ENCODE measurements at places on chromosomes 12 and 14.

DNA sequence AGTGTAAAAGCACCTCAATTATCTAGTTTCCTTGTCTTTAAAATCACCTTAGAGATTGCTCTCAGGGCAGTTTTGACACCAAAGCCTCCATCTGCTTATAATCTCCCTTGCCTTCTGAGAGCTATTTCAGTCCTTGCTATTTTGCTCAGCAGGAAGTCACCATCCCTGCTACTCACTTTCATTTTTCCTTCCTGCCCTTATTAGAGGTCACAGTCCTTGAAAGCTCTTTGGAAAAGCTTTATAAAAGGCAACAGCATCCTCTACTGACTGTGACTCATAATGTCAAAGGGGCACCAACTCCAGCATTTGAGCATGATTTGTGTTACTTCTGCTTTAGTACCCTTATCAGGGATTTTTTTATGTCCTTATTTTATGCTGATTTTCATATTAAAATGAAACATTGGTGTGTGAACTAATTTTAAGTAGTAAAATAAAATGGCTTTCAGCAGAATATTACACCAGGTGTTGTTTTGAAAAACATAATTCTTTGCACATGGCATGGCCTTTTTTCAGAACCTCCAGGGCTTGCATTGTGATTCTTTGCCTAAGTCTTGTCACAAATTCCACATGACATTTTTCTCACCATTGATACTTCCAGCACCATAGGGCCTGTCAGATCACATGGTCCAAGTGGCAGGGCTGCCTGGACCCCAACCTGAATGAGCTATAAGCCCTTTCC is 213.0 kb downstream of the ADAMTS20 start:
- DNase-seq, result no peak

DNA sequence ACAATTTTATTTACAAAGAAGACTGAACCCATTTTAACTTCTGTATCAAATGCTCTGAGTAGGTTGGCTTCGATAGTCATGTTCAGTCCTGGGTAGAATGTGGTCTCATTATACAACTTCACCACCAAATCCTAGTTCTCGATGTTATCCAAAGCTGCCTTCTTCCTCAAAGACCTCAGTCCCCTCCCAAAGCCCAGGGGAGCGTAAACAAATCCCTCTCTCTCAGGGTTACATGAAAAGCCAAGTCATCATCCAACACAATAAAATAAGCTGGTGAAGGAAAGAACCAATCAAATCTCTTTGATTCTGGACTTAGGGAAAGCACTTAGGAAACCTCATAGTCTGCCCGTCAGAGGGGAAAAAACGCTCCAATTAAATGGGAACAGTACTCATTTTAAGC is 9.1 kb downstream of the PTCSC3 start:
- DNase-seq, result no peak

GRCh38 chr12:124254126-124254525 is 40.8 kb upstream of the RFLNA start:
- no peak for DNase-seq

GRCh38 chr12:18296201-18296908 is 35.0 kb downstream of the PIK3C2G start:
- no peak for DNase-seq

DNA sequence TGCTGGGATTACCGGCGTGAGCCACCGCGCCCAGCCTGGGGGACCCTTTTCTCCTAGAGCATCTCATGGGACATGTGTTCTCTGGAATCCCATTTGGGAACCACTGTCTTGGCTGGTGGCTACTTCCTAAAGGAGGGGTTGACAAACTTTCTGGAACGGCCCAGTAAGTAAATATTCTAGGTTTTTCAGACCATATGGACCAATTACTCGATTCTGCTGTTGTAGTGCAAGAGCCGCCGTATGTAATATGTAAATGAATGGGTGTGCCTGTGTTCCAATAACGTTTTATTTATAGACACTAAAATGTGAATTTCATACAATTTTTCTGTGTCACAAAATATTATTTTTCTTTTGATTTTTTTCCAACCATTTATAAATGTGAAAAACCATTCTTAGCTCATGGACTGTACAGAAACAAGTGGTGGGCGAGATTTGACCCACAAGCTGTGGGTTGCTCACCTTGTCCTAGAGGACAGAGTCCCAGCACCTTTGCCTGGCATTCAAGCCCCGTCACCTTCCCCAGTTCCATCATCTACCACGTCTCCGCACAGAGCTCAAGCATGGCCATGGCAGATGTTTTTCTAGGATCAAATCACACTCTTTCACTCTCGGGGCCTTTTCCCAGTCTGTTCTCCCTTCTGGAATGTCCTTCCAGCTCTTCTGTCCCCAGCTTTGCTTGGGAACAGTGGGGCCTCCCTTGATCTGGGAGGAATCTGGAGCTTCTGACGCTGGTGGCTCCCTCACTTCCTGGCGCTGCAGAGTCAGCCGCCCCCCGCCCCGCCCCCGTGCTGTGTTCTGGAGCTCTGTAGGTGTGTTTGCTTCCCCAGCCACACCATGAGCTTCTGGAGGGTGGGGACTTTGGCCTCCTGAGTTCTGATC is 17.9 kb upstream of the RCOR1 start:
- DNase-seq, result no peak

DNA sequence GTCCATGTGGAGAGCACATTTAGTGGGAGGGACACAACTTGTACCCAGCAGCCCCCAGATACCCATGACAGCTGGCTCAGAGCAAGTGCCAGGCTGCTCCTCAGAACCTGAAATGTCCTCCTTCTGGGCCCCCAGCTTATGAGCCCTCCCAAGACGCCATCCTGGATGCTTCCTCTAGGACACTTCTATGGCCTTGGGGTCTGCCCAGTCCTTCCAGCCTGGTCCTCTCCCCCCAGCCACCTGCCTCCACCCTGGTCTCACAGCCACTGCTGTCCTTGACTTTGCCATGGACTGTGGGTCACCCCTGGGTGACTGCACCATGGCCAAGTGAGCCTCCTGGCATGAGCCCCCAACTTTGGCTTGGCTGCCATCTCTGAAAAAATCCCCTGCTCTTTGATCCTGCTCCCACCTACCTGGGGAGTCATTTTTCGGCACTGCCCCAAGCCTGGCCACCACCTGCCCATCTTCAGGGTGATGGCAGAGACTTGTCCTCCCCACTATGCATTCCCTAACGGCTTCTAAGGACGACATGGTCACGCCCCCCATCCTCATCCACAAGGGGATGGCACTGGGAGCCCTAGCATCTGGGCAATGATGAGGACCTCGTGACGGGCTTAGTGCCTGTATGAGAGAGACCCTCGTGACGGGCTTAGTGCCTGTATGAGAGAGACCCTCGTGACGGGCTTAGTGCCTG is 323.7 kb downstream of the TMEM121 start:
- no peak for DNase-seq

GRCh38 chr12:90335566-90335965 is 619.4 kb downstream of the CCER1 start:
- no peak for DNase-seq

GRCh38 chr12:90028635-90029051 is 320.0 kb upstream of the ATP2B1 start:
- DNase-seq, result no peak

GRCh38 chr12:47396902-47397663 is 308.7 kb downstream of the RPAP3 start:
- no peak for DNase-seq

GRCh38 chr14:37122288-37122687 is 50.1 kb downstream of the SLC25A21 start:
- no peak for DNase-seq

DNA sequence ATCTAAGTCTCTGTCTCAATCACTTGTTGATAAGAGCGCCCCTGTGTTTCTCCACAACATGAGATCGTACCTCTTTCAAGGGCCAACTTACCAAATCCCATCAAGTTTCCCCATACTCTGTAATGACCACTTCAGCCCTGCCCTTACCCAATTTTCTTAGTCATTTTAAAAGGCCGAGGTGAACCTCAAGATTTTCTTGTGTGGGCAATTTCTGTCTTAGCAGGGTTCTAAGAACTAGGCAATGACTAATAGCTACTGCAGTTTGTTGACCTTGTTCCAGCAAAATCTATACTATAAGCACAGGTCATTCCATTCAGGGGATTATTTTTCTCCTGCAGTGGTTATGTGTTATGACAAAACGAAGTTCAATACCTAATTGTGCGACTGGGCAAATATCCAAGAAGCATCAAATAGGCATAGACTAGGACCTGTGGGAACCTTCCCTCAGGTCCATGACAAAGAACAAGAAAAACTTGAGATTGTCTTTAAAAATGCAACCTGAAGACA is 359.8 kb downstream of the PCNX1 start:
- DNase-seq, result no peak

GRCh38 chr12:50533971-50534370 is 29.2 kb downstream of the DIP2B start:
- no peak for DNase-seq

DNA sequence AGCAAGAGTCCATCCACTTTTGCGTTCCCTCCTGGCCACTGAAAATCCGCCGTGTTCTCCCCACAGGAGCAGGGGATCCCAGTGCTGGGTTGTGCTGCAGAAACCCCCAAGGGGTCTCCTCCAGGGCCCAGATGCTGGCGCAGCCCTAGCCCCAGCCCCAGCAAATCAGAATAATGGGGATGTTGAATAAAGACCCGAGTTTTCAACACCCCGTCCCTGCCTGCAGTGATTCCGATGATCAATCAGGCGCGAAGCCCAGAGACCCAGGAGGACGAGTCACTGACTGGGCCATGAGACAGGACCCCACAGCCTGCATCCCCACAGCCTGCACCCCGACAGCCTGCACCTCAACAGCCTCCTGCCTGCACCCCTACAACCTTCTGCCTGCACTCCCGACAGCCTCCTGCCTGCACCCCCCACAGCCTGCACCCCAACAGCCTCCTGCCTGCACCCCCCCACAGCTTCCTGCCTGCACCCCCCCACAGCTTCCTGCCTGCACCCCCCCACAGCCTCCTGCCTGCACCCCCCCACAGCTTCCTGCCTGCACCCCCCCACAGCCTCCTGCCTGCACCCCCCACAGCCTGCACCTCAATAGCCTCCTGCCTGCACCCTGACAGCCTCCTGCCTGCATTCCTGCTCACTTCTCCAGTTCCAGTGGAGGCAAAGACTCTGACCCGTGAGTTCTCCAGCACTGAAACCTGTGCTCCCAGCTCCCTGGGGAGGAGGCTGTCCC is 37.2 kb downstream of the TNFAIP2 start:
- DNase-seq, result no peak

DNA sequence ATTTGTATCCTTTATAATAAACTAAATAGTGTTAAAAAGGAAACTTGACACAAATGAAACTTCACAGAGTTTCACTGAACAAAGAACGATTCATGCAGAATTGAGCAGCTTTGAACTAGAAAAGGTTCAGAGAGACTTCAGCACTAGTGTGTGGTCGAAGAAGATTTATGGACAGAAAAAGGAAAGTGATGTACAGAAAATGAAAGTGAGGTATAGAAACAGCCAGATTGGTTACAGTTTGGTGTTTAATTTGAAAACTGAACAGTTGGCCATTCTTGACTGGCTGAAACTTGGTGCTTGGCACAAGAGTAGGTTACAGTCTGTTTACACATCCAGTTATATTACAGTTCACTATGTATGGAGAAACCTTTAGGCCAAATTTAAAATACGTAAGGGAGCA is 207.1 kb downstream of the GALC start:
- no peak for DNase-seq

DNA sequence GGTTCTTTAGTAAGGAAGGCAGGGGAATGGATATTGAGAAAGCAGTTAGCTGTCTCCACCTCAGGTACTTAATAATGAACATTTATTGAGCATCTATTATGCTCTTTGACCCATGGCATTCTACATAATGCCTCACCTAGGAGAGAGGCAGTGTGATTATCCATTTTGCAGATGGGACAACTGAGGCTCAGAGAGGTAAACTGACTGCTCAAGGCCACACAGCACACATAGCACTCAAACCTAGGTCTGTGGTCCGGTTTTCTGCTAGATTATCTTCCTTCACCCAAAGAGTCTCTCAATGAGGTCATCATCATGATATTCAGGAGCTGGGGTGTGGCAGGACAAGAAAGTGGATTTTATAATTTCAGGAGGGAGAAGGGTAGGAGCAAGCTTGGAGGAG is 199.1 kb upstream of the LHX5 start:
- DNase-seq, result no peak

- DNase-seq, result no peak
Measured at GRCh38 chr14:56324454-56324853, 206.2 kb downstream of the PELI2 start.

DNA sequence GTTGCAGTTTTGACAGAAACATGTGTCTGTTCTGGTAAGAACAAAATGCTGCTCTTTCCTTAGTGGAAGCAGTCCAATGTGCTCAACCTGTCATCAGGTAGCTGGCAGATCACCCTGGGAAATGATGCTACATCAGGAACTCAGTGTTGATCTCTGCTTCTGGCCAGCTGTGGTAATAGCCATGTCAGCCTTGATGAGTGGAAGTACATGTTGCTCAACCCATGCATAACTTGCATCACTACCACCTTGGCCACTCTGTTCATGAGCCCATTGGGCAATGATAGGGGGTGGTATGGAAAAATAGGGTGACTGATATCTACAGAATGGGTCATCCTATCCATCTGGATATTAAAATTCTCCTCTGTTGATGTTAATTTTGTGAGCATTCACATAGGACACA is 411.0 kb downstream of the C12orf50 start:
- no peak for DNase-seq

DNA sequence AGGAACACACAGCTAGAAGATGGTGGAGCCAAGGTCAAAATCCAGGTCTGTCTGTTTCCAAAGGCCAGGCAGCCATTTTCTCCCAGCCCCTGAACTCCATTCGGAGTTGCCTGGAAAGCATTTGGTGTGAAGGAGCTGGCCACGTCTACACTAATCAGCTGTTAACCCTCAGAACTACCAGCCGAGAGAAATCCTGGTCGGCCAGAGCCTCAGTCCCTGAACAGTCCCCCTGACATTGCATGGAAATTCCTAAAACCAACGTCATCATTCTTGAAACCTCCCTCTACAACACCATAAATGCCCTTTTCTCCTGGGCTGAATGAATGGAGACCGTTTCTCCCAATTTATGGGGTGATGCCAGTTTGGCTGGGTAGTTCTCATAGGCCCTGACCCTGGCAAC is 245.6 kb downstream of the SLC41A2 start:
- DNase-seq, result no peak

DNA sequence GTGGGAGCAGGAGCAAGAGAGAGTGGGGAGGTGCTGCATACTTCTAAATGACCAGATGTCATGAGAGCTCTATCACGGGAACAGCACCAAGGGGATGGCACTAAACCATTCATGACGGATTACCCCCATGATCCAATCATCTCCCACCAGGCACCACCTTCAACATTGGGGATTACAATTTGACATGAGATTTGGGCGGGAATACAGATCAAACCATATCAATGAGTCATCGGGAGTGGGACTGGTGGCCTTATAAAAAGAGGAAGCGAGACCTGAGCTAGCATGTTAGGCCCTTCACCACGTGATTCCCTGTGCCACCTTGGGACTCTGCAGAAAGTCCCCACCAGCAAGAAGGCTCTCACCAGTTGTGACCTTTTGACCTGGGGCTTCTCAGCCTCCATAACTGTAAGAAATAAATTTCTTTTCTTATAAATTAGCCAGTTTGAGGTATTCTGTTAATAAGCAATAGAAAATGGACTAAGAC is 28.7 kb downstream of the COX8C start:
- no peak for DNase-seq

GRCh38 chr12:57853864-57854556 is 7.5 kb upstream of the CTDSP2 start:
- DNase-seq, result no peak

GRCh38 chr12:16586350-16587109 is 19.4 kb downstream of the LMO3 start:
- no peak for DNase-seq
